Activated CD4-positive, alpha-beta T cell treated with anti-CD3 and anti-CD28 coated beads, Interleukin-2, amount 50 U/mL, for 48 hours (primary cell): ENCODE measurements at places on chromosomes 1 and 21.

DNA sequence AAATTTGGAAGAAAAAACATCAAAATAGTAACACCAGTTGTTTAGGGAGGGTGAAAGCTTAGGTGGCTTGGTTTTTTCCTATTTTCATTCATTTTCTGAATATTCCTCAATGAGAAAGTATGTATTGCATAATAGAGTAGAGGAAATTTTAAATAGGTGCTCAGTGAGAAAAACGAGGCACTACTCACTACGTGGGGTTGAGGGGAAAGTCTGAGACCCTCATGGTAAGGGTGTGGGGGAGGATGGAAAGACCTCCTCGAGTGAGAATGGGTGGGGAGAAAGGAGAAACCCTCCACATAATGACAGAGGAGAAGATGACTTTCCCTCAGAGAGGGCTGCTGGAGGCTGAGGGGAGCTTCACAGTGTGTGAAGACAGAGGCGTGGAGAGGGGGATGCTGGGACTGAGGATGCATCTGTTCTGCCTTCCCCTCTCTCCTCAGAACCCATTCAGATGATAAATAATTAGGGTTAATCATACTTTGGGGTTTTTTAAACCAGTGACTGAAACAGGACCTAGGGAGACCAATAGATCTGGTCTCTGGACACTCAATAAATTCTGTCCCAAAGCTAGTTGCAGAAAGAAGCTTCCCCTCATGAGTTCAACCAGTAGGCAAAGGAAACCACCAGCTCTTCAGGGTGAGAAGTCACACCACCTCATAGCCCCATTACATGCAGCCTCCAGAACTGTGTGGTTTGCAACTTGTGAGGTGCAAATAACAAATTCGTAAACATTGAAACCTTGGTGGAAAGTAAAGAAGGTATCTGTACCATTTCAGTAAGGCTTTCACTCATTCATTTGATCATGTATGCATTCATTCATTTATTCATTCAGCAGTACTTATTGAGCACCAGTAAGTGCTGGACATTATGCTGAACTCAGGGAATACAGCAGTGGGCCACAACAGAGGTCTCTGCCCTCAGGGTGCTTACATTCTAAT is 17.1 kb downstream of the SLAMF7 start:
- no peak for DNase-seq

- no peak for DNase-seq
These were observed 19.9 kb downstream of the CRNN start for GRCh38 chr1:152394151-152394550.

GRCh38 chr1:50491142-50491541 is 67.9 kb upstream of the DMRTA2 start:
- no peak for DNase-seq

DNA sequence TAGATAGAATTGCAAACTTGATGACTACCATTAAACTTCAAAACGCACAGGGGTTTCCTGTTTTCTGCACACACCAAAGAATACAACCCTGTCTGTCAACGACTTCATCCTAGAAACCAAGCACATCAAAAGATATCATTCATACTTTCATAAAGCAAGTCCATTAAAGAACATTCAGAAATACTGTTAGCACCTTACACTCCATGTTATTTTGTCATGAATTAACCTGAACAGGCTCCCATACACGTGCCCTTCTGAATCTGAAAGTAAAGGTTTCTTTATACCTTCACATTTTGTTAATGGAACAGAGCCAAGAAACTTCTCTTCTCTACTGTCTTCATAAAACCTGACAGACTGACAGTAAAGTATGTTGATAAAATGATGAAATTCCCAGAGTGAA is 46.1 kb downstream of the PUM1 start:
- DNase-seq, result no peak

DNA sequence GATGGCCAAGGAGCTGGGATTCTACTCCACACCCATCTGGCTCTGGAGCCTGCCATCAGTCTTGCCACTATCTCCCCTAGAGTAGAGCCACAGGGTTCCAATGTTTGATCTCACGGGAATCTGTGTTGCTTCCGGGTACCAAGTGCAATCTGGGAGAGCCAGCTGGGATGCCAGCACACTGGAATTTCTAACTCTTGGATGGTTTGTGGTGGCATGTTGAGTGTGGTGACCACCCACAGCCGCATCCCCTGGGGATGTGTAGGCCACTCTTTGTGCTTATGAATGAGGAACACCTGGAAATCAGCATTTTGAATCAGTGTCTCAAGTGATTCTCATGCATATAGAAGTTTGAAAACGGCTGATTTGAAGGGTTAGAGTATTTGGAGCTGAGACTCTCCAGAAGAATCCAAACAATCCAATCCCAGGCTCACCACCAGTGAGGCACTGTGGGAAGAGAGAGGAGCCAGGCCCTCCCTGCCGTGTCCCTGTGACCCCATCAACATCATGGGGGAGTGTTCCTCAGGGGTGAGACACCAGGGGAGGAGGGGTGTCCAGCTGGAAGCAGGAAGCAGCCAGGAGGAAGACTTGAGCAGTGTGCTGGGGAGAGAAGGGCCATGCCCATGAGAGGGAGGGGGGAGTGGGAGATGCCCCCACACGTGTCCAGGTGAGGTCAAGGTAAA is 13.4 kb downstream of the FBLIM1 start:
- no peak for DNase-seq

- DNase-seq, result no peak
These were observed 36.1 kb downstream of the ELAPOR1 start for GRCh38 chr1:109149874-109150601.

DNA sequence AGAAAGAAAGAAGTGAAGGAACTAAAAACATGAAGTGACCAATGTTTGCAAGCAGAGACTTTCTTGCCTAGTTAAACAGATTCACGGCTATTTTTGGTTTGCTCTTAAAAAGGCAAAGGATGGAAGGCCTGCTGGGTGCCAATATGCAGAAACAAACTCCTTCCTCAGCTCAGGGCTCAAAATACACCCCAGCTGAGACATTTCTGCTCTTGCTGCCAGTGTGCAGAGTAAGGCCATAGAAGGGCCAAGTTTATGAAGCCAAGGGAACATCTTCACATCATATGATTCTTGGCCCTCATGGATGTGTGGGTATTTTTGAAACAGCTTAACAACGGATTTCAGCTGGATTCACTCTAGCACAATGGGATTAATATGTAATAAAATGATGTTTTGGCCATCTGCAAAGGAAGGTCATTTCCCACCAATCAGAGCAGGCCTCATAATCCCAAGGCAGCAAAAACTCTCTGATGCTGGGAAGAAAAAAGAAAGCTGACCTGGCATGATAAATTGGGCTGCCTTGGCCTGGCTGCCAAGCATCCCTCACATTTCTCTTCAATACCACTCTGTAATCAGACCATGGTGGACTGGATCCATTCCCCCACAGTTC is 70.7 kb downstream of the CAPZB start:
- no peak for DNase-seq

DNA sequence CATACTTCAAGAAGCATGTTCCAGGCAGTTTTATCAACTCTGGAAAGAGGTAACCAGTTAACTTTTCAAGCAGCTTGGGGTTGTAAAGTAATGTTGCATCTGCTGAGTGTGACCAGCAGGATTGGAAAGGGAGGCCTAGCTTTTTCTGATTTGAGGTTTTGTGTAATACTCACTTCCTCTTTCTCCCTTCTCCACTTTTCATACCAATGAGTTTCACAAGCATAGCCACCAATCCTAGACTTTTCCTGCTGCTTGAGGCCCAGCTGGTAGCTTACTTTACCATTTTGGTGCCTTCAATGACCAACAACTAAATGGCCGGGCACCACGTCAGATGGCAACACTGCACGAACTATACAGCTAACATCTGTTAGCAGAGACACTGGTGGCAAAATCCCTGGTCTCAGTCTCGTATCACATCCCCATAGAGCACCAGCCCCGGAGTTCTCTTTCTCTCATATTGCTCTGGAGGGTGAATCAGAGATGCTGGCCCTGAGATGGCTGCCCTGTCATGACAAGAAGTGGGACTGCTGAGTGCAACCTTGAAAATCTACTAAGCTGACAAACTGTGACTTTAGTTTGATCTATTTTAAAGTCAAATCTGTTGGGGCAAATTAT is 14.8 kb upstream of the GPR88 start:
- DNase-seq, result no peak

GRCh38 chr1:233127157-233127556 is 168.4 kb downstream of the PCNX2 start:
- DNase-seq, result no peak
